ENCODE measurements at places on chromosomes 2 and 18.

DNA sequence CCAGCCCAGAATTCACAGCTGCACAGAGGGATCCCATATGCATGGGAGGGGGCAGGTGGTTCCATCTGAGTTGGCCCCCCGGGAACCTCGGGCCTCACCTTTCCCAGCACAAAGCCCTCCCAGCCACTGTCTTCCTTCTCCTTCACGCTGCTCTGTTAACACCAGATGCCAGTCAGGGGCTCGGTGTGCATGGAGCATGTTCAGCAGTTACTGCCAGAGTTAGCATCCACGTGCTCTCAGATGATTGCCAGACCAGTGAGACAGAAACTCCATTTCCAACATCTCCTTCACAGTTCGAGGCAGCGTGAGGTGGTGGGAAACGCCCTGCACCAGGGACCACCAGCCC, 101.0 kb downstream of the PTGR3 start:
- DNase-seq = no peak

GRCh38 chr2:17822445-17823117, 6.3 kb downstream of the MSGN1 start:
- DNase-seq = peak; percentile 43

GRCh38 chr2:69926849-69927515, 12.1 kb downstream of the MXD1 start:
- DNase-seq = no peak

GRCh38 chr2:96485751-96486651, 19.2 kb downstream of the NEURL3 start:
- peak; percentile 98 for DNase-seq

- DNase-seq = peak; percentile 27
Measured at GRCh38 chr18:37533647-37534584, 31.7 kb downstream of the CELF4 start.
